CD4-positive, alpha-beta T cell treated with Interleukin-12 subunit alpha and Interleukin-12 subunit beta, for 1 hour (primary cell): ENCODE measurements at places on chromosomes 2 and 18.
A peak's percentile ranks its signal among the peaks of the same experiment; 100 is the strongest.

- DNase-seq: no peak
Measured at GRCh38 chr2:111201214-111201613, 80.5 kb downstream of the BCL2L11 start.

DNA sequence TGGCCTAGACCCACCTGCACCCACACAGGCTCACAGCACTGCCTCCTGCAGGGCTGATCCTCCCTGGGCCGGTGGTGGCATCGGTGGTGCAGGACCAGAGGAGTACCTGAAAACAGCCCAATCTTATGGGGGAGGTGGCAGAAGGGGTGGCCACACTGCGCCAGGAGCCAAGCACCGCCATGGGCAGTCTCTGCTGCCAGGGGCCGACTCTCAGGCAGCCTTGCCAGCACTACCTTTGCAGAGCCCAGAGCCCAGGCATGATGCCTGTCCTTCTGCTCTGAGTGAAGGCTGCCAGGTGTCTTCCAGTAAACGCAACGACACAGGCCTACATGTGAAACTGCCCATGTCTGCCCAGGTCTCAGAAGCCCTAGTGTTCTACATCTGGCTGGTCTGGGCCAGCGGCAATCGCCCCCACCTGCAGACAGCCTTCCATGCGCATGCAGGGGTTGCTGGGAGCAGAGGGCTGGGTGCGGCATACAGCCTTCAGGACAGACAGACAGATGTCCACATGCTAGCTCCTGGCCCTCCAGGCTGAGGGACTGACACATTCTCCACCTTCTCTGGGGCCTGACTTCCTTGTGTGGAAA lies 6.8 kb downstream of the HS6ST1 start:
- no peak for DNase-seq

DNA sequence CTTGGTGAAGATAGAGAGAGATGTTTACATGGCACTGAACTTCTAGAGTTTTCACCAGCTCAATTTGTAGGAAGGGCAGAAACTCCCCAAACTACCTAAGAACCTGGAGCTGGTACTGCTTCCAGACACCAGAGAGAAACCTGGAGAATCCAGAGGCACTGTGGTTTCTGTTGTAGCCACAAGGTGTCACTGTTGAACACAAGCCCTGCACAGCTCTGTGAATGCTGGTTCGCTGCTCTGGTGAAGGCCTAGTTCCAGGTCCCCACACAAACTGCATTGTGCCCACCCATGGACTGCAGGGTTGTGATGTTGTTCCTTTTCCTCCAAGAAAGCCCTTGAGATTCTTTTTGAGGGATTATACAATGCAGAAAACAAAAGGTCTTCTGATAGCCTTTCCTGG lies 150.5 kb upstream of the HS6ST1 start:
- no peak for DNase-seq

DNA sequence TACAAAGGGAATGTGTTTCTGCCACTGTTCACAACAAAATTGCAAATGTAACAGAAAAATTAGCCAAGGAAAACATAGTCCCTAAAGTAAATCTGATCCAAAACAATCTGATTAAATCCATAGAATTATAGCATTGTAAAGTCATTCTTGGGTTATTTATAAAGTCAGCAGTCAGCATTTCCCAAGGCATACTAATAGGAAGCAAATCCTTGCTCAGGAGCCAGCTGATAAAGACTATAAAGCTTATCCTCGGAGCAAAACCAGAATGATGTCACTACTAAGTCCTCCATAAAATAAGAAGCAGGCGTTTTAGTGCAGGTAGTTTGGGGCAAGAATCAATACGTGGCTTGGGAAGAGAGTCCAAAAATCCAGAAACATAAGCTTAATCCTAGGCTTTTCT lies 67.3 kb upstream of the CSRNP3 start:
- no peak for DNase-seq

GRCh38 chr18:58370038-58370580 lies 258.8 kb downstream of the ALPK2 start:
- no peak for DNase-seq

GRCh38 chr2:32485399-32485798 lies 128.6 kb downstream of the BIRC6 start:
- no peak for DNase-seq

GRCh38 chr2:47984041-47984440 lies 77.7 kb upstream of the FBXO11 start:
- no peak for DNase-seq

- DNase-seq: no peak
Measured at GRCh38 chr18:13532406-13533075, 193.8 kb downstream of the FAM210A start.

- no peak for DNase-seq
Measured at GRCh38 chr18:45284174-45284573, 331.1 kb upstream of the SLC14A2 start.

DNA sequence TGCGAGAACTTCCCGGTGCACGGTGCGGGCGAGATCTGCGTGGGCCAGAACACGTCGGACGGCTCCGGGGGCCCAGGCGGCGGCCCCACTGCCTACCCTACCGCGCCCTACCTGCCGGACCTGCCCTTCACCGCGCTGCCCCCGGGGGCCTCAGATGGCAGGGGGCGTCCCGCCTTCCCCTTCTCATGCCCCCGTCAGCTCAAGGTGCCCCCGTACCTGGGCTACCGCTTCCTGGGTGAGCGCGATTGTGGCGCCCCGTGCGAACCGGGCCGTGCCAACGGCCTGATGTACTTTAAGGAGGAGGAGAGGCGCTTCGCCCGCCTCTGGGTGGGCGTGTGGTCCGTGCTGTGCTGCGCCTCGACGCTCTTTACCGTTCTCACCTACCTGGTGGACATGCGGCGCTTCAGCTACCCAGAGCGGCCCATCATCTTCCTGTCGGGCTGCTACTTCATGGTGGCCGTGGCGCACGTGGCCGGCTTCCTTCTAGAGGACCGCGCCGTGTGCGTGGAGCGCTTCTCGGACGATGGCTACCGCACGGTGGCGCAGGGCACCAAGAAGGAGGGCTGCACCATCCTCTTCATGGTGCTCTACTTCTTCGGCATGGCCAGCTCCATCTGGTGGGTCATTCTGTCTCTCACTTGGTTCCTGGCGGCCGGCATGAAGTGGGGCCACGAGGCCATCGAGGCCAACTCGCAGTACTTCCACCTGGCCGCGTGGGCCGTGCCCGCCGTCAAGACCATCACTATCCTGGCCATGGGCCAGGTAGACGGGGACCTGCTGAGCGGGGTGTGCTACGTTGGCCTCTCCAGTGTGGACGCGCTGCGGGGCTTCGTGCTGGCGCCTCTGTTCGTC lies 1.7 kb downstream of the FZD7 start:
- DNase-seq: peak; percentile 20

DNA sequence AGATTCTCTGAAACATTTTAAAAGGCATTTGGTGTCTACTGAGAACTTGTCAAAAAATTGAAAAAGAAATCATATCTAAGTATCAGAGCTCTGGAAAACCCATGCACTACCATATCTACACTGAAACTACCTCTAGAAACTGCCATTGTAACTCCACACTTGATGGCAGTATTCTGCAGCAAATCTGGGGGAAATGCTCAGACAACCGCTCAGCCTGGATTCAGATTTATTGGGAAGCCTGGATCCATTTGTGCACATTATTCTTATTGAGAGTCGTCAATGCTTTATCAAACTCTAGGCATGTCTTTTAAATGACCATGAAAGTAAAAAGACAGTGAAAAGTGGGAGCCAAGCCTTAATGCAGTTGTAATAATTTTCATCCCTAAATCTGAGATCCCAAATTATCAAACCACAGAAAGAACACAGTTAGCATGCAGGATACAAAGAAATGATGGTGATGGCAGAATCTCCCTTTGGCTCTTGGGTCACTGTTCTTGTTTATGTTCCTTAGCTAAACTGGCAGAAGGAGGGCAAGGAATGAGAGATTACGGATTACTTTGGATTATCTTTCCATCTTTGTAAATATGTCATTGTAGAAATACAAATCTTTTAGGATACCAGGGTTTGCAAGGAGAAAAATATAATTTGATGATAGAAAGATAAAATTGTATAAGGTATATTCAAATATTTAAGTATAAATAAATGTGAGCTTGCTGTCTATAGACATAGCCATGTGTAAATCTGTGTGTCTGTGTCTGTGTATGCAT lies 512.1 kb upstream of the SYT4 start:
- no peak for DNase-seq
